ENCODE measurements at places on chromosomes 3 and 15. TPM values are rescaled to one million over a fixed set of nuclear protein-coding genes. Genes with fewer than 3 reads are reported as not detected.

GRCh38 chr3:173893835-173894234 lies 496.3 kb downstream of the NLGN1 start:
- no peak for DNase-seq

DNA sequence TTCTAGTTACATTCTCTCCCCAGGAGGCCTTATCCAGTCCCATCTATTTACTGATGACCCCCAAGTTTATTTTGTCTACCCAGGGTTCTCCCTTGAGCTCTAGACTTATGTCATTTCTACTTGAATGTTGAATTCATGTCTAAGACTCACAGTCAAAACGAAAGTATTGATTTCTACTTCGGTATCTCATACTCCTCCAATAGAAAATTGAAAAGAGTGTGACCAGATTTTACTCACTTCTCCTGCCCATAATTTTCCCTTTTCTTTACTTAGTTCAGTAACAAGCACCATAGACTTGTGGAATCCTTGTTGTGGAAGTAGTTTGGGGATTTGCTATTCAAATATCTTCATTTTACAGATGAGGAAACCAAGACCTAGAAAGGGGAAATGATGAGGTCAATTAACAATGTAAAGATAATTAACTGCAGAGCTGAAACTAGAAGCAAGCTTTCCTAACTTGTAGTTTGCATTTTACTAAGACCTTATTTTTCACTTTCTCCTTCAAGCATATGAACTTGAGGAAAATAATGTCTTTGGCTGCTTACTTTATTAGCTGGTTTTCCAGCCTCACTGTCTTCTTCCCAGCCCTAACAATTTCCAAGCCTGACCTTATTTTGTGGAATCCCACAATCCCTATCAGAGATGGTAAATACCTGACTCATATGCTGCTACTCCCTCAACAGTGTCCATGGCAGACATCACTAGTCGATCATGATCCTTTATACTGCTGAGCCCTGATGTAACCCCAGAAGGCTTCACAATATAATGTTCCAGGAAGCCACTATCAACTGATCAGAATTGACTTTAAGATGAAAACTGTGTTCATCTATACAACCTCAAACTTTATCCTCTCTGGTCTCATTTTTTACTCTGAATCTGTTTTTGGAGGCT lies 123.9 kb upstream of the AGBL1 start:
- peak; percentile 9 for DNase-seq

GRCh38 chr3:65478551-65479500 lies 559.9 kb downstream of the MAGI1 start:
- DNase-seq: no peak

DNA sequence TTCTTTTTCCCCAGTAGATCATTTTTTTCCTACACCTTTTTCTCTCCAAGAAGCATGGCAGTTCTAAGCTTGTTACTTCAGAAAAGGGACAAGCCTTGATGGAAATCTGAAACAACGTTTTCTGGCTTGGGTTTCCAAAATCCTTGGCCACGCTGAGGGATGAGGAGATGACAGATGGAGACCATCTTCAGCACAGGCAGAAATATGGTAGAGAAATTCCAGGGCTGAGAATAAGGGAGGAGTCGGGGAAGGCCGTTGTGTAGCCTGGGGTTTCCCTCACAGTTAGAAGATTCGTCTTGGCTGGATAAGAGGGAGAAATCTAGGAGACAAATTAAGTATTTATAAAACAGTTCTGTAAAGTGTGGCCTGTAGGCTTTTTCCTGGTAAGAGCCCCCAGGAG lies 33.9 kb upstream of the STT3B start:
- DNase-seq: no peak

DNA sequence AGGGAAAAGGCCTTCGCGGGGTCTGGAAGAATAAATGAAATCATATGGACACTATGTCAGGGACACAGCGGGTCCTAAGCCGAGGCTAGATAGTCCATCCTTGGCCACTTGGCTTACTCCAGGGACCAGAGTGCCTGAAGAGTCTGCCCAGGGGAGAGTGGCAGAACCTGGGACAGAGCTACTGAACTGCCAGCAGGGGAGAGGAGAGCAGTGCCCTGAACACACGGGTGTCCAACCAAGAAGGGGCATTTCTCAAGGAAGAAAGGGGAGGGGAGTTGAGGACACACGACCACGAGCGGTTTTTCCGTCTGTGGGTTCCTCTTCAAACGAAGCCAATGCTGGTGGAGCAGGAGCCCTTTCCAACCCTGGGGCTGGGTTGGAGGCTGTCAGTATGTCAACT lies 1.0 kb downstream of the ACAN start:
- peak; percentile 7 for DNase-seq

- peak; percentile 48 for DNase-seq
These were observed 47.0 kb upstream of the SELENOK start for GRCh38 chr3:53938645-53939044.

GRCh38 chr15:59689626-59690236 lies 611 bp upstream of the BNIP2 start:
- DNase-seq: peak; percentile 75

- DNase-seq: peak; percentile 34
These were observed 21.5 kb upstream of the KCNMB3 start for GRCh38 chr3:179272385-179272784.

DNA sequence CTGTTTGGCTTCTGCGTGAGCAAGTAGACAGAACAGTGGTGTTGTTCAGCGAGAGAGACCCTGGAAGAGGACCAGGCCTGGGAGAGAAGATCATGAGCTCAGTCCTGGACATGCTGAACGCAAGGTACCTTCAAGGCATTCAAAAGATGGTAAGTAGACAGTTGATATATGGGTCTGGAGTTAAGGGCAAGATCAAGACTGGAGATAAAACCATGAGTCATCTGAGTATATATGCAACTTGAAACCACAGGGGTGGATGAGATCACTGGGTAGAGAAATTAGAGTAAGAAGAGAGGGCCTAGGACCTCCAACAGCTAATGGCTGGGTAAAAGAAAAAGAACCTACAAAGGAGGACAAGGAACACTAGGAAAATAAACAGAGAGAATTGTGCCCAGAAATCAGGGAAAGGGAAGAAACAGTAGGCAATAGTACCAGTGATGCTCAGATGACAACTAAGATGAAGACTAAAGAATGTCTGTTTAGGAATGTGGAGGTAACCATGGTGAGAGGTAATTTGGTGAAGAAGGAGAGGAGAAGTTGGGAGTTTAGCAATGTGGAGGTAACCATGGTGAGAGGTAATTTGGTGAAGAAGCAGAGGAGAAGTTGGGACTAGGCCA lies 343.2 kb upstream of the ADAMTS9 start:
- DNase-seq: peak; percentile 89

DNA sequence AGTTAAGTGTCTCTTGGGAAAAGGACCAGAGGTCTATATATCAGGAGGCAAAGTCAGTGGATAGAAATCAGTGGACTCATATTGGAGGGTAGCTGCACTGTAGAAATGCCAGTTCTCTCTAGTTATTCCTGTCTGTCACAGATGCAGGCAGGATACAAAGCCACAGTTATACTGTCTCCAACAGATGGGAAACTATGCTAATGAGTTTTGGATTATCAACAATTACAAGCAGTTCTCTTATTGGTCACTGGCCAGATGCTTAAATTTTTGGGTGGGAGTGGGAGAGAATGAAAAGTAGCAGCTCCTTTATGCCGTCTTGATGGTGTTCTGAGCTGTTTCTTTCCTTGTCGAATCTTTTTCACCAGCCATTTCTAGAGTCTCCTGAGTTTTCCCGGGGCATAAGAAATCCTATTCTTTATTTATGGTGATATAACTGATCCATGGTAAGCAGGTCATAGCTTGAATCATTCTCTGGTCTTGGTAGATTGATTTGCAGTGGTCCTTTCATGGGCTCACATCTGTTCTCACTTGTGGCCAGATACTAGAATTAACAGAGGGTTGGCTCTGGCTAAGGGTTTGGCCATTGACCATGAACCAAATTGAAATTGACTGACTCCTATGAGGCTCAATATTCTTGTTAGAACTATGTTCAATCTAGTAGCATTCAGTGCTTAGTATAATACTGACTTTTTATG lies 44.6 kb upstream of the RBMS3 start:
- DNase-seq: no peak

DNA sequence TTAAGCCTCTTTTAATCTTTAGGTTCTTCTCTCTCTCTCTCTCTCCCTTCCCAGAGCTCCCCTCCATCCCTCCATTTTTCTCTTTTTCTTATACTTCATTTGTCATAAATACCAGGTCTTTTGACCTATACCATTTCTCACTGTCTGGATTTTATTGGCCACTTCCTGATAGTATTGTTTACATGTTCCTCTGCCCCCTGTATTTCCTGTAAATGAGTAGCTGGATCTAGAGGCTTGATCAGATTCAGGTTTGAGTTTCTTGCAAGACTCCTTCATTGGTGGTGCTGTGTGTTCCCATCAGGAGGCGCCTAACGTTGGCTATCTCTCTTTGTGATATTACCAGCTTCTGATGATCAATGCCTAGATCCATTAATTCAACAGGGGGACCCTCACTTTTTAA lies 42.2 kb downstream of the DAPK2 start:
- DNase-seq: no peak

DNA sequence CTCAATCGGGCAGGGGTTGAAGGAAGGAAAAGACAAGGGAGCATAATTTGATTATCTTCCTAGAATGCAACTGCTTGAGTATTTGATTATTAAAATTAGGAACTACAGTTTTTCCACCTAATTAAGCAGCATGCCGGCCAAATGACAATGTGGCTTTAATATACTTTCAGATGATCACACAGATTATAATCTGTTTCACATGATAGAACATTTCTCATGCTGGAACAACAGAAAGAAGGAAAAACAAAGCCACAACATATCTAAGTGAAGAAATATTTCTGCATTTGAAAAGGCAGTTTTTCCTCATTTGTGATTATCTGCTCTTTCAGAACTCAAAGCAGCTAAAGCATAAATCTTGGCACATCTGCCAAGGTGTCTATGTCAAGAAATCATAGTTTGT lies 82.7 kb downstream of the STRIT1 start:
- no peak for DNase-seq

GRCh38 chr3:52986938-52987337 lies 58.9 kb downstream of the SFMBT1 start:
- DNase-seq: peak; percentile 6

Gene WDR93
- total RNA-seq: 0.25 TPM

Gene ANKRD63
- not detected for total RNA-seq

Gene AKAP13
- total RNA-seq: 42.8 TPM

Gene RBP2
- not detected for total RNA-seq

Gene CIP2A
- 40.5 TPM for total RNA-seq

Gene RBMS3
- total RNA-seq: 7.9 TPM
